Mammary epithelial cell (primary cell): ENCODE measurements at places on chromosomes 13 and 19. TPM values are rescaled to one million over a fixed set of nuclear protein-coding genes. Genes with fewer than 3 reads are reported as not detected.

- no peak for DNase-seq
Measured at GRCh38 chr13:110888390-110888789, 26.5 kb downstream of the ANKRD10 start.

DNA sequence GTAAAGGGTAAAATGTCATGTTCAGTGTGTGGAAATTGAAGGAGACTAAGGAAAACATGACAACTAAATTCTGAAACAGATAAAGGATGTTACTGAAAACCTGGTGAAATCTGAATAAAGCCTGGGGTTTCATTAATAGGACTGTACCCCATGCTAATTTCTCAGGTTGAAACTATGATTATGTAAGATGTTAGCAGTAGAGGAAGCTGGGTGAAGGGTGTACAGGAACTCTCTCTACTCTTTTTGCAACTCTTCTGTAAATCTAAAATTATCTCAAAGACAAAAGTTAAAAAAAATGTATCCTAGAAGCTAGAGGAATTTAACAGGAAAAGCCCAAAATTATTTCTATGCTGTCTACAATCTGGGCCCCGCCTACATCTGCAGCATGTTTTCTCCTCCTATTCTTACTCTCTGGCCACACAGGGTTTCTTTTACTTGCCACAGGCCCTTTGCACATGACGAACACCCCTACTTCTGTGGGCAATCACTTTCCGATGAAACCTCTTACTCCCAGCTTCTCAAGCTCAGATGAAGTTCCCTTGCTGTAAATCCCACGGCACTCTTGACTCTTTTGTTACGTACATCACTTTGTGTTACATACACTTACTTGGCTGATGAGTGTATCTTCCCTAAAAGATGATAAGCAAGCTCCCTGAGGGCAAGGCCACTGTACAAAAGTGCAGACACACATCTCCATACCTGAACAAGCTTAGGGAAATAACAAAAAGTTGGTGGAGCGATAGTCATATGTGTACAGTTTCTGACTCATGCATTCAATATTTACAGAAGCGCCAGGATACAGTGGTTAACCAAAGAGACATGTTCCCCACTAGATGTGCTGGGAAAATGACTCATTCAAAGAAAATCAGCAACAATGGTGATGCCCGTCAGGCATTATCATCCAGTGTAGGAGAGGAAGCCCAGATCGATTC, 32.6 kb downstream of the RUBCNL start:
- DNase-seq, result peak; percentile 95

GRCh38 chr19:15419413-15420025, 731 bp upstream of the AKAP8L start:
- DNase-seq, result no peak

GRCh38 chr19:48645620-48646000, 377 bp downstream of the CA11 start:
- no peak for DNase-seq

DNA sequence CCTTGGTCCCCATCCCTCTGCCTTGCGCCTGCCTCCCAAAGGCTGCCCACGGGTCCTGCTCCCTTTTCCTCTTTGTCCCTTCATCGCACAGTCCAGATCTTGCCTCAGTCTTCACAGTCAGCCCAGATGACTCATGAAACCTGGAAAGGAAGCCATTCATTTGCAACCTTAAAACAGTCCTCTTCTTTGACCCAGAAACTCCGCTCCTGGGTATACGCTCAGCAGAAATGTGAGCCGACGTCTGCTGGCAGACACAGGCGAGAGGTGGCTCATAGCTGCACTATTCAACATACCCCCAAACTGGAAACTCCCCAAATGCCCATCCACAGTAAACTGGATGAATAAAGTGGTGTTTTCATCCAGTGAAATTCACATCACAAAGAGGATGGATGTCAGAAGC, 13.6 kb upstream of the PEPD start:
- peak; percentile 63 for DNase-seq

DNA sequence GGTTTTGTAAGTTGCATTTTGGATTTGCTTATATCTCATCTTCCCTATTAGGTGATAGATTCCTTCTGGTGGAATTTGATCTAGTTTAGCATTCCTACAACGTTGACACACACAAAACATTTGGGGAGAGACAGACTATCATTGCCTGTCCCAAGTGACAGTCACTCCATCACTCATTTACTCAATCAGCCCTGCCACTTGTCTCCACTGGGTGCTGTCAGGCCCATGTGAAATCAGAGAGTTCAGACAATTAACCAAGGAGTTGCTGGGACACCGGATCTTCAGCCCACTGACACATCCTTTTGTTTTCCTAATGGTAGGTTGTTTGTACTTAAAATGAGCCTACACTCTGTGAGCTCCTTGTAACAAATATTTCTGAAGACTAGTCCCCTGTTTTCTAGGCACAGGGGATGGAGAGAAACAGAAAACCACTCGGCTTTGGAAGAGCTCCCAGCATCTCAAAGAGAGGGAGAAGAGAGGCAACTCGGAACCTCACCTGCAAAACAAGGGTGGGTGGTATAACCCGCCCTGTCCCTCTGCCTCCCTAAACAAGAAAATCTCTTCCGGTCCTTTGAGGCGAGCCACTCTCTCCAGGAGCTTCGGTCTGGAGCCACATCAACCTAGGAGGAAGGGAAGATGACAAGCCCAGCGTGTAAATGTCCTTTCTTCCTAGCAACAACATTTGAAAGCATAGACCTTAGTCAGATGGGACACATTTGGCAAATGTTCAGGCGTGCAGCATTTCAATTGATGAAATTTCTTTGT, 440.9 kb upstream of the KLF12 start:
- DNase-seq, result no peak

DNA sequence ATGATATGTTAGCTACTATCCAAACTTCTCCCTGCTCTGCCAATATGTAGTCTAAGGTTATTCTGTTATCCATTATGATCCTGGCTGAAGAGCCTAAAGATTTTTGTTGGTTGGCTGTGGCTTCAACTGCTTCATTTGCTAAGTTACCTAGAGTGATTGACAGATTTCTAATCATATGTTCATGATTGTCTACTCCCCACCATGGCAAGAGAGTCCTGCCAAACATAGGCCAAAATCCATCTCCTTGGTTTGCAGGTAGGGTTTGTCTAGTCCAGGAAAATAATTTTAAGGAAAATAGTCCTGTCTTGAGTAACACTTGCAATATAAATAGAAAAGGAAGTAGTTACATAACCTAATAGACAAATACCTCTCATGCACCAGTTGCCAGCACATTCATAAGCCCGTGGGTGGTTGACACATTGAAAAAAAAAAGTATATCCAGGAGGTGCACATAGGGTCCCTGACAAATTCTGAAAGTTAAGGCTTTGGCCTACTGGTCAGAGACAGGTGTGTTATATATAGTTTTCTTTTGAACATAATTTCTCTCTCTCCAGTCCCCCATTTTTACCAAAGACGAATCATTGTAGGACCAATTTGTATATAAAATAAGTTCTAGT, 5.4 kb upstream of the CBY2 start:
- DNase-seq, result peak; percentile 34

GRCh38 chr13:25190256-25190655, 18.2 kb upstream of the AMER2 start:
- no peak for DNase-seq

GRCh38 chr13:33524086-33524485, 238.5 kb upstream of the STARD13 start:
- DNase-seq, result peak; percentile 29

GRCh38 chr13:91372911-91373310, 25.4 kb downstream of the MIR17HG start:
- DNase-seq, result no peak

DNA sequence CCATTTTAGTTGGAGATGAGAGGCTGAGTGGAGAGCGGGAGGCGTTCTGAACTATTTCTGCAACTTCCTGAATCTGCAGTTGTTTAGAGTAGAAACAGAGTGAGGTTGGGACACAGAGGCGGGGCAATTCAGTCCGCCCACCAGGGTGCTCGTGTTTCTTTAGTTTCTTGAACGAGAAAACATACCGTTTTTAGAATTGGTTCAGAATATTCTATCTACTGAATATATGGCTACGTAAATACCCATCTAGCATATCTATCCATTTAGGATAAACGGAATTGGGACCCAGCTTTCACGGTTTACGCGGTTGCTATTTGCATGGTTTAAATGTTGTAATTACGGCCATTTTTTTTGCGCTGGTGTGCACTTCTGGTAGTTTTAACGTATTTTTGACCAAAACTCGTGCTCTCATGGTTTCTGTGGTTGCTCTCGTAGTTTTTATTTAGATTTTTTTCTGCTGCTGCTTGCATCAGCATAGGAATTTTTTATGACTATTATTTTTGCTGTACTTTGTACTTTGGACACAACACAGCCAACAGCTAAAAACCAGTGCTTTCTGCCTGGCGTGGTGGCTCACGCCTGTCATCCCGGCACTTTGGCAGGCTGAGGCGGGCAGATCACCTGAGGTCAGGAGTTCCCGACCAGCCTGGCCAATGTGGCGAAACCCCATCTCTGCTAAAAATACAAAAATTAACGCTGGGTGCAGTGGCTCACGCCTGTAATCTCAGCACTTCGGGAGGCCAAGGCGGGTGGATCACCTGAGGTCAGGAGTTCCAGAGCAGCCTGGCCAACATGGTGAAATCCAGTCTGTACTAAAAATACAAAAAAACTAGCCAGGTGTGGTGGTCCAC, 32.7 kb downstream of the TIMM13 start:
- DNase-seq, result no peak

- no peak for DNase-seq
Measured at GRCh38 chr19:6020166-6020882, 42.4 kb upstream of the RANBP3 start.

DNA sequence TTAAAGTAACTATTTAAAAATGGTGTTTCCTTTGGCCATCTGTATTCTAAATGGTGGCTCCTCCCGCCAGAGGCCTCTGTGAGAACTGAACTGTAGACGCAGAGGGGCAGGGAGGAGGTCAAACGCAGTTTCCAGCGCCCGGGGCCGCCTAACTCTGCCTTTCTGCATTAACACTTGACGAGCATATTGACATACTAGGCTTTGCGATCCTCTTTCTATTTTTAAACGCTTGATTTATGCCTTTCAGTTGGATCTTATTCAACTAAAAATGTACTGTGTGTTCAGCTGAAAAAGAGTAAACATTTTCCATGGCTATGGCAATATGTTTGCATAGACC, 74.7 kb downstream of the SPACA7 start:
- no peak for DNase-seq

- no peak for DNase-seq
Measured at GRCh38 chr13:42971691-42972347, 20.2 kb downstream of the EPSTI1 start.

DNA sequence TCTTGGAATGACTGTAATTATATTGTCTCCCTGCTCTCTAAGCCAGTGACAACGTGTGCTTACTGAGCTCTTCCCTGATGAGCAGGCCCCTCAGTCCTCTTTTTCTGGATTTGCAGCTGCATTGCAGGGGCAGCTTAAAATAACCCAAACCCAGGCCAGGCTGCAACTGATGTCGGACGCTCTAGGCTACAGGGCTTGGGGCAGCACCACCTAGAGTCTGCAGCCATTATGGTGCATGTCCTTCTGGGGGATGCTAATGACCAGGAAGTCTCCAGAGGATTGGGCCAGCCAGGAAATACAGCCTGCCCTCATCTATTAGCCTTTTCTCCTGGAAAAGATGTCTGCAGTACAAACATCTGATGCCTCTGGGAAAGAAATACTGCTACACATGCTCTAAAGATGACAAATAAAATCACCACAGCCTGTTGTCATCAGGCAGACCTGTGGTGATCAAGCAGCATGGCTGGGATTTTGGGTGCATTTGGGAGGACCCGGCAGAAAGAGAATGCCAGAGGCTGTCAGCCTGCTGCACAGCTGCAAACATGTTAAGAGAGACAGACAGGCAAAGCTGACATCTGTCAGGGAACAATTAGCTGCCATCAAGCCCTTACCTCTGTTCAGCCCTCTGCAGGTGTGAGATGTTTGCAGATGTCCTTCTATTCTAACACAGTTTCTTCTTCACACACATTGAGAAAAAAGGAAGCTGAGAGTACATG, 51.8 kb downstream of the CCDC70 start:
- DNase-seq, result no peak

GRCh38 chr13:56201834-56202233, 938.9 kb upstream of the PRR20A start:
- no peak for DNase-seq

DNA sequence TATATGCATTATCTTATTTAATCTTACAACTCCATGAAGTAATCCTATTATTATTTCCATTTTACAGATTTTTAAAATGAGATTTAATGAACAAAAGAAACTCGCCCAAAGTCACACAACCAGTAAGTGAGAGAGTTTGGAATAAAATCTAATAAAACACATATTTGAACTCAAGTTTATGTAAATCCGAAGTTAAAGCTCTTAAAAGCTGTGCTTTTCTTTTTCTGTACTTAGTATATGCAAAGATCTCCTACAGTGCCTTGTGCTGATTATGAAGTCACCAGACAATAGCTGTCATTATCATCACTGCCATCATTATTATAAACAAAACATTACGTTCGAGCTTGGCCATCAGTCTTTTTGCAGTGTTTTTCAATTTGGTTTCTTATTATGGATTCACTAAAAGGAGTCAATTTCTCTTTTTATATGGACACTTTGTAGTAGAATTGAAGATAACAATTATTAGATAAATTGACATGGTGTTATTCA, 29.7 kb upstream of the ENOX1 start:
- no peak for DNase-seq

DNA sequence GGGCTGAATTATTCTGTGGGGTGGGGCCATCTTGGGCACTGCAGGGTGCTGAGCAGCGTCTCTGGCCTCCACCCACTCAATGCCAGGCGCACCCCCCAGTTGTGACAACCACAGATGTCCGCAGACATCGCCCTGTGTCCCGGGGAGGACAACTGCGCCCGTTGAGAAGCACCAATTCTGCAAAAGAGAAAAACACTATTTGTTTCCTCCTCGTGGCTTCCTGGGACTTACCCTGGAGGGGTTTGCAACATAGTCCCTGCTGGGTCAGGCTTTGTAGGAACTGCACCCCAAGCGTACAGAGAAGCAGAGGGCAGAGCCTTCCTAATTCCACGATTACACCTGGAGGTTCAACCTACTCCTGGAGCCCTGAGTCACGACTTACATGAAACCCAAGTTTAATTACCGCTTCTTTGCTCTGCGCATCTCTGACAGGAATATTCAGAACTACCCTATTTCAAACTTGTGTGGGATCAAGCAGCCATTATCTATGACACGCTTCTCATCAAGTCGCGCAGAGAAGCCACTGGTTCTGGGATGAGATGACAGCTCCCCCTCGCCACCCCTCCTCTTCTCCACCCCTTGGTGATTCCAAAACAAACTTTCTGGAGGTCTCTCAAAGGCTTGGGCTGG, 11.1 kb upstream of the SLC39A3 start:
- no peak for DNase-seq

DNA sequence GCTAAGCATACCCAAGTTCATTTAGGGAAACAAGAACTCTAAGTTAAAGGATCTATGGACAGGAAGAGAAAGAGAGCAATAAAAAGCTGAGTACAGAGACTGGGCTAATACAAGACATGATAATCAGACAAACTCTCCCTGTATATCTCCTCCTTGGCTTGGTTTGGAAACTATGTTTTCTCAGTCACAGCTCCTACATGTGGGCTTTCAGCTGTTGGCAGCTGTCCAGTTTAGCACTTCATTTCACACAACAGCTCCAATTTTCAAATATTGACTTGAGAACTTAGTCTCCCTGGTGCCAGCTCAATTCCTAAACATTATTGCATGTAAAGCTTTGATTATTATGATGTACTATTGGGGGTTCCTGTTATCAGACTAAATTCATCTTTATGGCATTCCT, 222.8 kb upstream of the OBI1 start:
- DNase-seq, result no peak

- DNase-seq, result no peak
Measured at GRCh38 chr19:37466277-37466797, 907 bp downstream of the ZNF569 start.

ZNF730 gene
- 0.96 and 1.6 TPM in 2 replicates for total RNA-seq

CRLF1 gene
- 2.3 TPM for total RNA-seq

C19orf18 gene
- 0.50 TPM for total RNA-seq

ARHGAP45 gene
- 6.0 TPM for total RNA-seq

CLDND2 gene
- not detected for total RNA-seq

CKM gene
- total RNA-seq, result not detected

CPAMD8 gene
- total RNA-seq, result 1.2 TPM
